ENCODE measurements at places on chromosomes 6 and 20. TPM values are rescaled to one million over a fixed set of nuclear protein-coding genes. Genes with fewer than 3 reads are reported as not detected.

- DNase-seq = no peak
Observed at GRCh38 chr20:24995741-24996448, 3.3 kb upstream of the APMAP start.

- peak; percentile 78 for DNase-seq
Observed at GRCh38 chr6:100892693-100893092, 11.6 kb upstream of the ASCC3 start.

DNA sequence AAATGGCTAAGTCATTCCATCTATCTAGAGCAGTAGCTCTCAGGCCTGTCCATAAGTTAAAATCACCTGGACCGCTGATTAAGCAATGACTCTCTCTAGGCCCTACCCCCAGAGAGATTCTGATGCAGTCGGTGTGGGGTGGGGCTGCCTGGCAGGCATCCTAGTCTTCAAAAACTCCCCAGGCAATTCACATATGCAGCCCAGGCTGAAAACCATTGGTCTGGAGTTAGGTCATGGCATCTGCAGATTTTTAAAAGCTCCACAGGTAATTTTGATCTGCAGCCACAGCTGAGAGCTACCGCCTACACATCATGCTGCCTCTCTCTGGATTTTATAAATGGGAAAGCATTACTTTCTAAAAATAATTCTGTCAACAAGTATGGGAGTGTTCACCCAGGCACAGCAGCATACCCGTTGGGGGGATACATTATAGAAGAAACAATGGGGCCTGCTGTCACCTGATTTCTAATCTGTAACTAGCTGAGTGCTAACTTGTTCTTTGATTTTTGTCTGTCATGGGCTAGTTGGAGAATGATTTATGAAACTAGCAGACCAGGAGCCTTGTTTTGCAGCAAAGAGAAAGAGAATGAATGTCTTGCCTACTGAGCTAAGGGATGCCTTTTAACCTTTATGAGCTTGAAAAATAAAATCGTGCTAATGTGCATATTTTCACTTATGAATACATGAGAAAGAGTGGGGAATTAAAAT, 44.1 kb upstream of the ATXN1 start:
- peak; percentile 53 for DNase-seq

- no peak for DNase-seq
Observed at GRCh38 chr20:62120990-62121775, 1.1 kb upstream of the LSM14B start.

- DNase-seq = no peak
Observed at GRCh38 chr6:56821005-56821432, 133.9 kb upstream of the BEND6 start.

GRCh38 chr6:57306273-57306672, 11.2 kb upstream of the PRIM2 start:
- no peak for DNase-seq

GRCh38 chr20:24986436-24987015, 6.0 kb downstream of the APMAP start:
- DNase-seq = no peak

- no peak for DNase-seq
Observed at GRCh38 chr6:35651244-35651643, 37.5 kb downstream of the FKBP5 start.

- DNase-seq = no peak
Observed at GRCh38 chr6:156691018-156691417, 86.2 kb upstream of the ARID1B start.

DNA sequence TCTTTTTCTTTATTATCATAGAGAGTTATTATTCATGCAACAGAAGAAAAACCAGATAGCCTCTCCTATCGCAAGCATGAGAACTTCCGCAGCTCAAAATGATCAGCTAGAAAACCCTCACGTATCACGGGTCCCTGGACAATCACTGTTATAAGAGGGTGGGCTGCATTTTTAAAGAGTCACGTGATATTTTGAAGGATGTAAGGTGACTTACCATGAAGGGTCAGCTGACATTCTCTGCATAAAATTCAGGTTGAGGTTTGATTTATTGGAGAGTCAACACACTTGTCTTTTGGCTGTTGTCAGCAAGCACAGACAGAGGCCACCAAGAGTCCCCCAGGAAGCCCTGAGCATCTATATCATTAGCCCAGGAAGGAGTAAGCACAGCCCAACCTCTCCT, 39.5 kb downstream of the ID4 start:
- DNase-seq = no peak

DNA sequence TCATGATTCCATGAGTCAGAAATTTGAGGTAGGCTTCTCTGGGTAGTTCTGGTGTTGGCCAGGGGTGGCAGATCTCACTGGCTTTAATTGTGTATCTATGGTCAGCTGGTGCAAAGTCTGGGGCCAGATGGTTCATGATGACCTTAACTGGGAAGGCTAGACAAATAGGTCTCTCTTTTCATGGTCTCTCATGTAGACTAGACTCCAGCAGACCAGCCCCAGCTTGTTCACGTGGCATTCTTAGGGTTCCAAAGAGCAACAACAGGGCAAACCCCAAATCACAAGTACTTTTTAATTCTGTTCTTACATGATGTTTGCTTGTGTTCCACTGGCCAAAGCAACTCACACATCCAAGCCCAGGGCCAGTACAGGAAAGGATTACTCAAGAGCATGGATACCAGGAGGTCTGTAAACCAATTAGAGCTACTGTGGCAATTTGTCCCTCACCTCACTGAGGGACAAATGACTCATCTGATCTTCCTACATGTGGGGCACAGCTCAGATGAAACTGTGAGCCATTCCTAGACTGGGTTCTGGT, 79.5 kb upstream of the PBOV1 start:
- no peak for DNase-seq

DNA sequence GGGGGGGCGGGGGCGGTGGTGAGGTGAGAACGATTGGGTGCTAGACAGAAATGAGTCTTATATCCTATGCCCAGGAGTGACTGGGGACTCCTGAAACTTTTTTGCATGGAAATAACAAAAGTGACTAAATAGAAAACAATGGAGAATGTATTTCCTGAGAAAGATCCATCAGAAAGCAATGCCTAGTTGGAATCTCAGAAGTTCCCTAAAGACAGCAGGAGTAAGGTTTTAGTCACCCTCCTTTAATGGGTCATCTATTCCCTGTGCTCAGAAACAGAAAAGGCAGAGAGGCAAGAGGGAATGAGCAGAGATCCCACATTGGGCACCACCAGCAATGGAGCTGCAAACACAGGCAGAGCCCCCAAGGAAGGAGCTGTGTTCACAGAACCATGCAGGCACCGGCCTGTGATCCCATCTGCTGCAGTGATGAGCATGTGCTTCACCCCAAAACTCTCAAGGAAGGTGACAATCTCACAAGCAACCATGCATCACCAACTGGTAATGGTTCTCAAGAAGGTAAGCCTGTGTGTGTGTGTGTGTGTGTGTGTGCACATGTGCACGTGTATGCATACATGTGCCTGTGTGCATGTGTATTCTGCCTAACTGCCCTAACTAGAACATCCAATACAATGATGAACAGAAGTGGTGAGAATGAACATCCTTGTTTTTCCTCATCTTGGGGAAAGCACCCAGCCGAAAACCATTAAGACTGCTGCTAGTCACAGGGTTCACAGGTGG, 168.4 kb downstream of the WDR27 start:
- no peak for DNase-seq

DNA sequence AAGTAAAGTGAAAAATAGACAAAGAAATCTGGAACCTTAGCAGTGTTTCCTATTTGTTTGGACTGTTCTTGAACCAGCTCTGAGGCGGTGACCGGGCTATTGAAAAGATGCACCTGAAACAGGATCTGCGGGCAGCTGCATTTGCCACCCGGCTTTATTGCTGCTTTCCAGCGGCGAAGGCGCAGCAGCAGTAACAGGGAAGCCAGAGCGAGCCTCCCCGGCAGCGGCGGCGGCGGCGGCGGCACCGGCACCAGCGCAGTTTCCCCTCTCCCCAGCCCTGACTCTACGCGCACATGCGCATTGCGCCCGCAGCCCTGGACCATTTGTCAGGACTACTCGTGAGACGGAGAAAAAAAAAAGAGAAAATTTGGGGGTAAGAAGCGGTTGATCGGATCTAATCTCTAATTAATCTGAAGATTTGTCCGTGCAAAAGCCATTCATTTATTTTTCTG, at the start of gene L3MBTL3:
L3MBTL3 (plus strand) TSS at position 290 of the 452 bp plus-strand sequence. CDS start 24,119 bp downstream, outside the sequence.
- DNase-seq = peak; percentile 94

DNA sequence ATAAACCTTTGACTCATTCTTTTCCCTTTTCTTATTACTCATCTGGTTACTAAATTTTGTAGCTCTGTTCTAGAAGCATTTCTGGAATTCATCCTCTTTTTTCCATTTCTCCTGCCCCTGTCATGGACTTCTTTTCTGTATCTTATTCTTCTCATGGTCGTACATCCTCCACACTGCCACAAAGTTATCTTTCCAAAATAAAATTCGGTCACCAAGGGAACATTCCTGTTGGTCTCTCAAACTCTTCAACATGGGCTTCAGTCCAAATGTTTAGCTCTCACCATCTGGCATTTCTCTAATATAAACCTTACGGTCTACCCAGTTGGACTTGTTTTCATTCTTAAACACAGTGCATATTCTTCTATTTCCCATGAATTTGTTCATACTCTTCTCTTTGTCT, 428.8 kb upstream of the ID4 start:
- DNase-seq = peak; percentile 7

- peak; percentile 11 for DNase-seq
Observed at GRCh38 chr20:34322267-34323105, 19.3 kb upstream of the AHCY start.

GRCh38 chr6:127868338-127868737, 32.5 kb downstream of the THEMIS start:
- no peak for DNase-seq

GRCh38 chr6:148925701-148926100, 178.9 kb downstream of the UST start:
- no peak for DNase-seq

DNA sequence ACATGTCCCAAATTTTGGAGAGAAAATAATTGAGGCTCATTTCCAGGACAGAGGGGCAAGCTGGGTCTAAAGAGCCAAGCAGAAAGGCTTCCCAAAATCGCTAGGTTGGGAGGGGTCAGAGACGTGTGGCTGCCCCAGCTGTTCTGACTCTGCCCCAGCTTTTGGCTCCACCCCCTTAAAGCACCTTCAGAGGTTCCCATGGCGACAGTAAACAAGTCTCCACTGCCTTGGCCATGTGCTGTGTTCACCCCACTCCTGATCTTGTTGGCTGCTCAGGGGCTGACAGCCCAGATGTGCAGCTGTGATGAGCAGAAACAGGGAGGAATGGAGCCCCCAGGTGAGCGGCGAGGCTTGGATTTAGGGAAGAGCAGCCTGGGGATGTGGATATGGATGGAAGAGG, 72.8 kb upstream of the SPTLC3 start:
- DNase-seq = no peak

- DNase-seq = peak; percentile 45
Observed at GRCh38 chr6:48080227-48081009, 30.6 kb downstream of the PTCHD4 start.

- no peak for DNase-seq
Observed at GRCh38 chr6:14335071-14335470, 217.5 kb downstream of the CD83 start.

- peak; percentile 80 for DNase-seq
Observed at GRCh38 chr20:48463096-48463720, 364.6 kb downstream of the PREX1 start.

DNA sequence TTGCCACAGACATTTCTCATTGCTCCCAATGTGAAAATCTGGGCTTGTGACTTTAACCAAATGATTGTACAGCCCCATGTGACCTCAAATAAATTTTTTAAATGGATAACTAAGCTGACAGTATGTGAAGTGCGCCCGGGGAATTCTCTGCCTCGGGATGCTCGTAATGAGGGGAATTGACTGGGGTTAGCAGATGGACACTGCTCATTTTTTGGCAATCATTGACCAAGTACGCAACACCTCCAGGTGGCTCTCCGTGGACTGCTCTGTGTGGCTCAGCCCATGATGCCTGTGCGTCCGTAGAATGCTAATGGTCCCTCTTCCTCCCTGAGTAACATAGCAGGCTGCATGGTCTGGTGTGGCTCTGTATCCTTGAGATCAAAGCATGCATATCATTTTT, 42.4 kb downstream of the FARS2 start:
- DNase-seq = no peak

DNA sequence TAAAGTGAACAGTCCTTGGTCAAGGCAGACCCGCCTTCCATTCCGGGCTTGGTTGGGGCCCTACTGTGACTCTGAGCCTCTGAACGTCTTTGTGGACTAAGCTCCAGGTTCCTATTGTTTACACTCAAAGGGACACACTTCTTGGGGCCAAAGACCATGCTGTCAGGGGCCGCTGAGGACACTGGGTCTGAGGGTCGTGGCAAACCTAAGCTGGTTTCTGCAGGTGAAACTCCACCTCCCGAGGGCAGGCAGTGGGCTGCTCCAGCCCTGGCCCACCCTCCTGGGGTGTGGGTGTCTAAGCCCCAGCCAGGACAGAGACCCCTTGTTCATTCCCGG, 43.1 kb downstream of the DSTN start:
- no peak for DNase-seq

- DNase-seq = peak; percentile 6
Observed at GRCh38 chr6:34025861-34026260, 120.0 kb downstream of the GRM4 start.

The CGAS gene
- polyA plus RNA-seq = 4.3 TPM

The MAS1 gene
- polyA plus RNA-seq = 0.14 TPM

The ESR1 gene
- 1.1 TPM for polyA plus RNA-seq

The LINC00237 gene
- 0.45 TPM for polyA plus RNA-seq

The TGM3 gene
- polyA plus RNA-seq = 0.31 TPM

The MEP1A gene
- 5.8 TPM for polyA plus RNA-seq

The DSP gene
- 6.8 TPM for polyA plus RNA-seq

The AK9 gene
- polyA plus RNA-seq = 5.3 TPM

The TFAP2A gene
- 0.14 TPM for polyA plus RNA-seq

The WFDC10B gene
- not detected for polyA plus RNA-seq

The FOXQ1 gene
- polyA plus RNA-seq = not detected

The OR2W1 gene
- polyA plus RNA-seq = not detected

Data from muscle of leg (tissue), 16 donors.